CD4-positive, alpha-beta T cell treated with Interleukin-1 beta for 1 hour (primary cell): ENCODE measurements at places on chromosomes 16 and 17.

GRCh38 chr17:7060165-7060891, 16.4 kb upstream of the SLC16A11 start:
- no peak for DNase-seq

DNA sequence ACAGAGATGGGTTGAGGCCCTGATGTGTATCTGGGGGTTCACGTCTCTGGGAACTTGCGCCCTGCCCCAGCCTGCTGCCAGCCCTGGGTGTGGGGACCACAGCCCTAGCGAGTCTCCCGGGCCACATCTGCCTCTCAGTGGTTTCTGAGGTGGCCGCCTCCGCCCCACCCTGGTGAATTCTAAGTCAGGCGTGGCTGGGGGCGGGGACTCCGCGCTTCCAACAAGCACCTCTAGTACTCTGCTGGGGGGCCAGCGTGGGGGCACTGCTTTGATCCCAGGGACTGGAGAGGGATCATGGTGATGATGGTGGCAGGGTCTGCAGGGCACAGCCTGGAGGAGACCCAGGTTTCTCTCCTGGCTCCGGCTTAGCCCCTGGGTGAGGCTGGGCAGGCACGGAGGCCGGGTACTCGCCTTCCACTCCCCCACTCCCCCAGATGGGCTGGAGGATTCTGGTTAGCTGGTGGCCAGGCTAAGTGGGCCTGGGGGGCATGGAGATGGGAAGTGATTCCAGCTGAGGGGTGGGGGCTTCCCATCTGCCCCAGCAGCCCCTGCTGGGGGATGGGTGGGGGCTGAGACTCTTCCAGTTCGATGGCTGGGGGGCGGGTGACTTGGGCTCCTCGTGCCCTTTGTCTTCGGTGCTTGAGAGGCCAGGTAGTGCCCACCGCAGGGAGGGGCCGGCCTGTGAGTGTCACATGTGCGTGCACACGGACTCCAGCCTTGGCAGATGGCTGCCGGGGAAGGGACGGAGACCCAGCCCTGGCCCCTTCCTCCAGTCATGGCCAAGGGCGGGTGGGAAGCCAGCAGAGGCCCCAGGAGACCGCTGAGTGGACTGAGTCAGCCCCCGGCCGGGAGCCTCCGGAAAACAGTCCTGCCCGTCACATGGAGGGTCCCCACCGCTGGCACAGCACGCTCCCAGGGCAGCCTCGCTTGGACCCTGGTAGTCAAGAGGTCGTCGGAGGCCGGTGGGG, 3.9 kb downstream of the GLIS2 start:
- peak; percentile 61 for DNase-seq

GRCh38 chr17:35448214-35448898, at the start of gene SLFN13:
SLFN13 (minus strand) TSS chr17:35448766; CDS start chr17:35445680, 3,086 bp downstream.
- peak; percentile 85 for DNase-seq

DNA sequence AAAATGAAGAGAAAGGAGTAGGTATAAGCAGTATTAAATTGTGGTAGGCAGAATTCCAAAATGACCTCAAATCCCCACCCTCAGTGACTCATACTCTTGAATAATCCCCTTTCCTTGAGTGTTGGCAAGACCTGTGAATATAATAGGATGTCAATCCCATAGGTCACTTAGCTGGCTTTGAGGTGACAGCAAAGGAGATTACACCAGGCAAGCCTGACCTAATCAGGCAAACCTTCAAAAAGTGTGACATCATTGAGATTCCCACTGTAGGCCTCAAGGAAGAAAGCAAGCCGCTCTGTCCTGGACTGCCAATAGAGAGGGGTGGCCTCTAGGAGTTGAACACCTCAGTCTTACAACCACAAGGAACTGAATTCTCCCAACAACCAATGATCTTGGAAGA, 535.2 kb downstream of the RBFOX1 start:
- DNase-seq: no peak

DNA sequence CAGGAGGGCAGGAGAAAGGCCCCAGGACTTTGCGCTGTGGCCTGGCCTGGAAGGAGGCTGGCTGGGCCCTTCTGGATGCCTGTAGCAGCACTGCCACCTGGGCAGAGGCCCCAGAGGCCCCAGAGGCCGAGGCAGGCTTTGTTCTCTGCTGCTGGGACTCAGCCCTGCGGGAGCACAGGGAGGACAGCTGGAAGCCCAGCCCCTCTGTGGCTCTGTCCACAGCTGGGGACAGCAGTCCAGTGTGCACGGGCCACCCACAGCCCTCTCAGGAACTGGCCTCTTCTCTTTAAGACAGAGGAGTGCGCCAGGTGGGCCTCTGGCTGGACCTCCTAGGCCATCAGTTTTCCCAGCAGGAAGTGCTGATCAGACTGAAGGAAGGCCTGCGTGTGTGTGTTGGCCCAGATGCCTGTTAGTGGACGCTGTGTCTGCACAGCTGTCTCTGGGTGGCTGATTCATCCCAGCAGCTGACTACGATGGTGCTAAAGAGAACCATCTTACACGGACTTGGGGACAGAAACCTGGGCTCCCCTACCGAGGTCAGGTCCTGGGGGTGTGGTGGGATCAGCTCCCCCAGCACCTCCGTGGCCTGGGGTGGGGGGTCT, 26.9 kb upstream of the ZNF750 start:
- no peak for DNase-seq

DNA sequence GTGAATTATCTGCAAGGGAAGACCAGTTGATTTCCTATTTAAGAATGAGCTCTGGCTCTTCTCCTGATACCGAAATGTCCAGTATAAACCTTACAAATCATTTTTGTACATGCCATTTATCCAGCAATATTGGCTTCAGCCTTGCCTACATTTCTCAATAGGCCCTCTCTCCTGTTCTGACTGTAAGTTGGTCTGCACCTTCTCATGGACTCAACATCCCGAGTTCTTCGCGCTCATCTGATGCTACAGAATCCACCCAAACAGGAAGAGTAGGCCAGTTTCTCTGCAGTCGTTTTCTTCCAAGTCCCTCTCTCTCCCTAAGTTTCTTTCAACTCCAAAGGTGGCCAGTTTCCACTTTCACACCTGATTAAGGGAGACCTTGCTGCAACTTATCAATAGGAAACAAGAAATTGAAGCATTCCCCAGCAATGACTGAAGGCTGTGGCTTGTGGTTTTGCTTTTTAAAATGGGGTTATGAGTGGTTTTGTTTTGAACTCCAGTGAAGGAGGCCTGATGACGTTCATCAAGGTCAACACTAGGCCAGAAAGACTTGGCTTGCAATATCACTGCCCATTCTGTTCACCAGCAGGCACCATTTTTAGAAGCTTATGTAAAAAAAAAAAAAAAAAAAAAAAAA, 383.0 kb downstream of the MAF start:
- DNase-seq: peak; percentile 34

DNA sequence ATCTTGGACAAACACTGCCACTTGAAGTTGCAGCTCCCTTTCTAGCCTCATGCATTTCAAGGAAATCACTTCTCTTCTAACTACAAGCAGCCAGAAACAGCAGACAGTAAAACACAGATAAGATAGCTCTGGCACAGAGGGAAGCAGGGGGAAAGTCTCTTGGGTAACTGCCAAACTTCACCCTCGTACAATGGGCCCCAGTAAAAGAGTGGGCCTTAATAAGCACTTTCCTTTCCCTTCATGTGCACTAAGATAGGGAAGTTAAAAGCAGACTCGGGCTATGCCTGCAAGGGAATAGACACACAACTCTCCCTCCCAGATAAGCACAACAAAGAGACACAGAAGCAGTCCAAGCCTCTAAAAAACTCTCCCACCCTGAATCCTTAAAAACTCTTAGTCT, 4.2 kb upstream of the KRTAP4-5 start:
- no peak for DNase-seq

- no peak for DNase-seq
Observed at GRCh38 chr16:19284207-19284606, 1.3 kb upstream of the CLEC19A start.

DNA sequence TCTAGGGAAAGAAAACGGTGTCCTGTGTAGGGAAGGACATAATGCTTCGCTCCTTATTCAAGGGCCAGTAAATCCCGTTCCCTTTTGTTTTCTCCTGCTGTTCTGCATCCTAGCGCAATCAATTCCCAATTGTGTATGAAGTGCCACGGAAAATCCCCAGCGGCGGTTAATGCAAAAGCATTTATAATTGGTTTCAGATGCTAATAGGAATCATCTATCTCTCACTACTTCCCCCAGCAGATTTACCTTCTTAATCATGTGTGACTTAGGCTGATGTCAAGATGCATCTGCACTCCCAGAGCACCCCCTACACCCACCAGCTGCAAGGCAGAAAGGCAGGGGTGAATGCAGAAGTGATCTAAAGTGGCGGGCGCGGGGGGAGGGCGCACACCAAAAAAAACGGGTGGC, 32.7 kb upstream of the SSTR2 start:
- DNase-seq: peak; percentile 46

DNA sequence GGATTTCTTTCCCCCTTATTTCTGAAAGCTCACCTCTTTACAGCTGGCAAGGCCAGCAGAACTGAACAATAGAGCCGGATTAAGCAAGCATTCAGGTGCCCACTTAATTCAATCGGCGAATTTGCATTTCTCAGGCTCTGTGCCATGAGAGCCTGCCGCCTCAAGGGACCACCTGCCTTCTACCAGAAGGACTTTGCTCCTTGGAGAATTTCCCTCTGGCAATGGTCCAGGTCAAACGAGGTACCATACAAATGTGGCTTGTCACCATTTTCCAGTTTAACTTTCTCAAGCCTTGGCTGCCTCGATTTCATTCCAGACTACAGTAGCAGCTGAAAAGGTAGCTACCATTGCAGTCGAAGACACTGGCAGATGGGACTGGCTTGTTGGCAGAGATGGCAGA, 534.0 kb downstream of the MAF start:
- DNase-seq: no peak

DNA sequence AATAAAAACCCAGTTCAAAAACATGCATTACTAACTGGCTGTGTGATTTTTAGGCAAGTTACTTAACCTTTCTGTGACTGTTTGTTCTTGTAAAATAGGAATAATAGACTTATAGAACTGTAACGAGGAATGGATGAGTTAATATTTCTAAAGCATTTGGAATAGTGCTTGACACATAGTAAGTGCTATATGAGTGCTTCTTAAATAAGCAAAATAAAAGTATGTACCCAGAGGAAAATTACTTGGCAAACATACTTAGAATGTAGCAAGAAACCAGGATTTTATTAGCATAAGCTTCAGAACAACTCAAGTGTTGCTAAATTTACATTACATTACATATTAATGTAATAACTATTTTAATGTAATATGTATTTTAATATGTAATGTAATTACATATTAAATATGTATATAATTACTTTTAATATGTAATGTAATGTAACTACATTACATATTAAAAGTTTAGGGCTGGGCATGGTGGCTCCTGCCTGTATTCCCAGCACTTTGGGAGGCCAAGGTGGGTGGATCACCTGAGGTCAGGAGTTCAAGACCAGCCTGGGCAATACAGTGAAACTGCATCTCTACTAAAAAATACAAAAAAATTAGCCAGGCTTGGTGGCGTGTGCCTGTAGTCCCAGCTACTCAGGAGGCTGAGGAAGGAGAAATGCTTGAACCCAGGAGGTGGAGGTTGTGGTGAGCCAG, 14.2 kb downstream of the NFAT5 start:
- no peak for DNase-seq

GRCh38 chr16:51045186-51045585, 105.9 kb downstream of the SALL1 start:
- DNase-seq: no peak

- DNase-seq: no peak
Observed at GRCh38 chr17:64484380-64484779, 12.5 kb downstream of the POLG2 start.

DNA sequence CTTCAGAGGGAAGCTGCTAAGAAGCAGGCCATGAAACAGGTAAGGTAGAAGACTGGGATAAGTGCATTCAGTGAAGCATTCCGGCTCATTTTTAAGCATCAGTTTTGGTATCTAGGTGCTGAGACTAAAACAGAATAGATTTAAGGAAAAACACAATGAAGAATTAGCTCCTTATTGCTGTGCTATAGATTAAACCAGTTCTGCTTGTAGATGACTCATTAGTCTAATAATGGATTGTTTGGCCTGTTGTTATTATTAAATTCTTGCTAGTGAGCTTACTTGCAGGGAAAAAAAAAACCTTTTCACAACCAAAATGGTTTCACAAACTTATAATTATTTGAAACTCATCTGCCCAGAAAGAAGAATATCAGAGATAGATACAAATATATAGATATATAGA, 55.9 kb downstream of the NSRP1 start:
- DNase-seq: no peak

- no peak for DNase-seq
Observed at GRCh38 chr17:76223802-76224201, 16.5 kb downstream of the RNF157 start.

DNA sequence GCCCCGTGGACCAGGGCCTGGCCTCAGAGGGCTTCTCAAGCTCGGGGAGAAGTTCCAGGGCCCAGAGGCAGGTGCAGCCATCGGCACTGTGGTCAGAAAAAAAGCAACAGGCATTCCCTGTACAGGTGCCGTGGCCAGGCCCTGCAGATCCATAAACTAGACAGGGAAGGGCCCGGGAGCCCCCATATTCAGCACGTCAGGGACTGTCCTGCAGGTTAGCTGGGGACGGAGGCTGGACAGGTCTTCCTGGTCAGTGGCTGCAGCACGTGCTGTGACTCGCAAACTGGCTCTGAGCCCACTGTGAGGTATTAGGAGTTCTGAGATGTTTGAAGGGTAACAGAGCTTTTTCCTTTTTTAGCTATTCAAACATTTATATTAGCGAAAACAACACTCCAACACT, 15.0 kb upstream of the C16orf95 start:
- no peak for DNase-seq

- peak; percentile 70 for DNase-seq
Observed at GRCh38 chr17:40803617-40804082, 3.9 kb upstream of the KRT28 start.

- no peak for DNase-seq
Observed at GRCh38 chr16:57262841-57263540, 17.9 kb downstream of the ARL2BP start.
